Omental fat pad (tissue), 4 donors: ENCODE measurements at places on chromosomes 16 and 17.
A peak's percentile ranks its signal among the peaks of the same experiment; 100 is the strongest.

DNA sequence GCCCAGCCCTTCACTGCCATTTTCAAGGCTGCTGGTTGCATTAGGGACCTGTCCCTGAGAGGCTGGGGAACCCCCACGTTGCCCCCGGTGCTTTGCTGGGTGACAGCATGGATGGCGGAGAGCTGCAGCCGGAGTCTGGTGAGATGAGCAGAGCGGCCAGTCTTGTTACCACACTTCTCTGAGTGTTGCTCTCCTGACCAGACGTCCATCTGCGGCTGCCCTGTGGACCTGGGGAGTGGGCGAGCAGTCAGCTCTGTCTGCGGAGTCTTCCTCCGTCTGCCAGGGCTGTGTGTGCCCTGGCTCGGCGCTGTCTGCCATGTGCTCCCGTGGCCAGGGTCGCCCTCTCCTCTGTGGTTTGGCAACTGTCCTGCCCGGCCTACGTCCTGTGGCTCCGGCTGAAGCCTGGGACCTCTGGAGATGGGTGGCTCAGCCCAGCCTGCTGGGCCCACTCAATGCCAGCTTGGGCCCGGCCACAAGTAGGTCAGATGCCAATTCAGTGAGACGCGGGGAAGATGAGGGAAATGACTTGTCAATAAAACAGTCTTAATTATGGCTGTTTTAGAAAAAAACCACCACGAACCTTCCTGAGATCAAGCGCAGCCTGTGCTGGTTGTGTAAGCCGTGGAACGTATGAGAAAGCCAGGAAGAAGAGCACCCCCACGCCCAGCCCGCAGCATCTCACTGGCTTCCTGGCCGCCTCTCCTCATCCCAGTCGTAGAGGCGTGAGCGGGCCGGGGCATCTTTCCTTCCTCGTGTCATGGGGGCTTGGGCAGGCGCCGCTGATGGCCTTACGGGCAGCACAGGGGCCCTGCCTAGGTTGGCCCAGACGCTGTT is 7.9 kb downstream of the KCTD5 start:
- DNase-seq = no peak

DNA sequence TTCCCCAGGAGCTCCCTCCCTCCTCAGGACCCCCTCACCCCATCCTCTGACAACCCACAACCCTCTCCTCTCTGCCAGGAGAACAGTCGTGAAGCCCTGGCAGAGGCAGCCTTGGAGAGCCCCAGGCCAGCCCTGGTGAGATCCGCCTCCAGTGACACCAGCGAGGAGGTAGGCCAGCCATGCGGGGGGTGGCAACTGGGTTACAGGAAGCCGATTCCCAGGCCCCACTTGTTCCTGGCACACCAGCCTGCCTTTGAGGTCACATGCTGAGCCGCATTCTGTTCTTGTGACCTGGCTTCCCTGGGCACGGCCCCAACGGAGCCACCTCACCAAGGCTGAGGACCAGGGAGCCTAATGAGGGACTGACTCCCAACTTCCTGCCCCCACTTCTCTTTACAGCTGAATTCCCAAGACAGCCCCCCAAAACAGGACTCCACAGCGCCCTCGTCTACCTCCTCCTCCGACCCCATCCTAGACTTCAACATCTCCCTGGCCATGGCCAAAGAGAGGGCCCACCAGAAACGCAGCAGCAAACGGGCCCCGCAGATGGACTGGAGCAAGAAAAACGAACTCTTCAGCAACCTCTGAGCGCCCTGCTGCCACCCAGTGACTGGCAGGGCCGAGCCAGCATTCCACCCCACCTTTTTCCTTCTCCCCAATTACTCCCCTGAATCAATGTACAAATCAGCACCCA is 7.9 kb downstream of the NAT9 start:
- DNase-seq = no peak

DNA sequence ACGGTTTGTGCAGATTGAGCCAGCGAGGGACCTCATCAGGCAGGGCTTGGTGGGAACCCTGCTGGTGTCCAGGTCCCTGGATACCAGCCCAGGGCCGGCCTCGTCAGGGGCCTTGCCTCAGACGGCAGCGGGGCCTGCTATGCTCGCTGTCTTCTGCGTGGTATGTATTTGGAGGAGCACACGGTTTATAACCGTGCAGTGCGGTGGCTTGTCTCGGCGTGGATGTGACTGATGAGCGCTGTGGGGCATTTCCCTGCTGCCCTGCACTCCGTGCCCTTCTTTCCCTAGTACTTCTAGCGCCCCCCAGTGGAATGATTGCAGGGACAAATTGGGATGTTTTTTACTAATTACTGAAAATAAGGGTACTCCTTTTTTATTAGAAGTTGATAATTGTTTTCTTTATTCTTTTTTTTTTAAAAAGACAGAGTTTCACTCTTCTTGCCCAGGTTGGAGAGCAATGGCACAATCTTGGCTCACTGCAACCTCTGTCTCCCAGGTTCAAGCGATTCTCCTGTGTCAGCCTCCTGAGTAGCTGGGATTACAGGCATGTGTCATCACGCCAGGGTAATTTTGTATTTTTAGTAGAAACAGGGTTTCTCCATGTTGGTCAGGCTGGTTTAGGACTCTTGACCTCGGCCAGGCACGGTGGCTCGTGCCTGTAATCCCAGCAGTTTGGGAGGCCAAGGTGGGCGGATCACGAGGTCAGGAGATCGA is 15.3 kb downstream of the TBCD start:
- DNase-seq = peak; percentile 49

GRCh38 chr17:55705847-55706246 is 16.8 kb downstream of the TMEM100 start:
- DNase-seq = no peak

DNA sequence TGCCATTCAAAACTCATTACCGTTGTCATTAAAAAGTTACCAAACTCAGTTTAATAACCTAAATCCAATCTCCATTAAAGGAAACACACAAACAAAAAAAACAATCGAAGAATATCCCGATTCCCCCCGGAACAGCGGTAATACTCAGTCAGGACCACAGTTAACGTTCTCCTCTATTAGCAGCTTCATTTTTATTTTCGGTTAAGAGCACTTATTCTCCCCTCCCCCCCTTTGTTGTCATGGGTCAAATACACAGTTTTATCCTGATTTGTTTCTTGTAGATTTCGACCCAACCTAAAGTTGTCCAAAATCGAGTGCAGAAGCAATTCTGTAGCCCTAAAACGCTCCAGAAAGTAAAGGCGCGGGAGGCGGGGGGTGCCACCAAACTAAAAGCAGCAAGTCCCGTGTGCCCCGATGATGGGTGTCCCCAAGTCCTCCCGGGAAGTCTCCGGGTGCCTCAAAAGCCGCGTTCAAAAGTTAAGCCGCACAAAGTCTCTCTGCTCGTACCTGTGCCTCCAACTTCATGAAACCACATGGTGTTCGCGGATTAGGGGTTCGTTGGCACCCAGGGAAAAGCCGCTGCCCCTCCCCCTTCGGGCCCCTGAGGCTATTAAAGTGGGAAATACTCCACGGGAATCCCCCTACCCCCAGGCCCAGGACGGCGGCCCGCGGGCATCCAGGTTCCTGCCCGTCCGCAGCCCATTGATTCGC is 996 bp downstream of the SUMO2 start:
- peak; percentile 29 for DNase-seq

GRCh38 chr17:70132505-70132904 is 36.8 kb upstream of the KCNJ2 start:
- DNase-seq = no peak
